Activated naive CD8-positive, alpha-beta T cell treated with anti-CD3 and anti-CD28 coated beads, Interleukin-2, amount 50 U/mL, for 24 hours (primary cell): ENCODE measurements at places on chromosomes 3 and 15.

DNA sequence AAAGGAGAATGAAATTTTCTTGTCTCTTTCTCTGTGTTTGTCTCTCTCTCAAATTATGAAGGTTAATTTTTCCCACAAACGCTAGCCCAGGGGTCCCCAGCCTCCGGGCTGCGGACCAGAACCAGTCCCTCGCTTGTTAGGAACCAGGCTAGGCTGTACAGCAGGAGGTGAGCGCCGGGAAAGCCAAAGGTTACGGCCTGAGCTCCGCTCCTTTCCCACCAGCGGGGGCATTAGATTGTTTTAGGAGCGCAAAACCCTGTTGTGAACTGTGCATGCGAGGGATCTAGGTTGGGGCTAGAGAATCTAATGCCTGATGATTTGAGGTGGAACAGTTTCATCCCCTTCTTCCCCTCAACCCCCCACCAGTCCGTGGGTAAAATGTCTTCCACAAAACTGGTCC lies 74.7 kb upstream of the ZNF385D start:
- no peak for DNase-seq

- no peak for DNase-seq
Observed at GRCh38 chr3:104368760-104369159, 997.9 kb upstream of the ALCAM start.

- no peak for DNase-seq
Observed at GRCh38 chr3:182220013-182220412, 508.3 kb downstream of the SOX2 start.

- DNase-seq = no peak
Observed at GRCh38 chr3:82796765-82797164, 1035.3 kb upstream of the GBE1 start.

GRCh38 chr15:71202712-71203111 lies 87.4 kb downstream of the THSD4 start:
- DNase-seq = no peak

DNA sequence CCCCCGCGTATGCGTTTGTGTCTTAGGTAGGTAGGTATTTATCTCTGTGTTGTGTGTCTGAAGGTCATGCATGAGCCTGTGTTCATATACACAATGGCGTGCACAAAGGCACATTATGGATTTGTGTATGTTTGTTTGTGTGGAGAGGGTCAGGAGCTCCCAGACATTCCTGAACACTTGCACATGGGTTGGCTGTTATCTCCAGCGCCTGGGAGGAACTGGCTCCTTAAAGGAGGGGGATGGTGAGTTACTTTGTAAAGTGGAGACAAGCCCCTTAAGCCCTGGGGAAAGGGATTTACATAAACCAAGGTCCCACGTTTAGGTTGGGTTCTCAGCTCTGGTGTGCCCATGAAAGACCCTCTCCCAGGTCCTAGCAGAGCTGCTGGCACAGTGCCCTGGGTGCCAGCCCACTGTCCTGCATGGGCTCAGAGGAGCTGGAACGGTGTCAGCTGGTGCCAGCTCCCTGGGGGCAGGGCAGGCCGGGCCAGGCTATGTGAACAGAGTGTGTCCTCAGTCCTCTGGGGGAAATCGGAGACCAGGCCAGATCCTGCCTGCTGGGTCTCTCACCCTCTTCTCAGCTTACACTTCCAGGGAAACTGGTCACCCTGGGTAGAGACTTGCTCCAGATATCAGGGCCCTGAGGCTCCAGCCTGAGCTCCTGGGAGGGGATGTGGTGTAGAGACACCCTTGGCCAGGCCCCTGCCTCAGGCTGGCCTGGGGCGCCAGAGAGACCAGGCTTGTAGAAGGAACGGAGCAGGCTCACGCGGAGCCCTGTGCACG lies 25.1 kb downstream of the SNX33 start:
- no peak for DNase-seq

- no peak for DNase-seq
Observed at GRCh38 chr3:145882436-145882835, 278.5 kb downstream of the PLOD2 start.

- DNase-seq = no peak
Observed at GRCh38 chr15:45630917-45631691, 3.7 kb upstream of the SQOR start.

DNA sequence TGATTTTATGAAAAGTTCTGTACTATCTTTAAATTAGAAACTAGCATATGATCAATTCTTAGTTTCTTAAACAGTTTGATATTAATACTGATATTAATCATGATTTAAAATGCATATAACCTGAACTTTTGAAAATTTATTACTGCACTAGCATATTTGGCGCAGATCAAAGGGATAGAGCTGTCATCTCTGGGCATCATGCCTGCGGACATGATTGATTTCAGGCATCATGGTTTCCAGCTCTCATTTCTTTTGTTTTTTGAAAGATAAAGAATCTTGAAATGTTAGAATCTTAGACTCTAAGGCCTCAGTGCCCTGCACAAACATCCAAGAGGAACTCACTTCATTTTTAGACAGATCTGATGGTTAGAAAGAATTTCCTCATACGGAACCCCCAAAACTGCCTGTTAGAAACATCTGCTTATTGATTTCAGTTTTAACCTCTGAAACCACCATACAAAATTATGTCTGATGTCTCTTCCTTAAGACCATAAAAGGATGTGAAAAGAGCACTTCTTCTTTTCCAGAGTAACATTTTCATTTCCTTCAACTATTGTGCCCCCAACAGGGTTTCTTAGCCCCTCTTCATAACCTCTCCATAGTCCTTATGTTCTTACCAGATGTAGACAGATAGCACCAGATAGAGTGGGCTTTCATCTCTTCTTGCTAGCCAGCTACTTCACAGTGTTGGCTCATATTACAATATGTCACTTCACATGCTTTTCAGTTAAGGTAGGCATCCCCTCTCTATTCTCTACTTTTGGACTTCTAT lies 110.8 kb downstream of the BBX start:
- DNase-seq = no peak

DNA sequence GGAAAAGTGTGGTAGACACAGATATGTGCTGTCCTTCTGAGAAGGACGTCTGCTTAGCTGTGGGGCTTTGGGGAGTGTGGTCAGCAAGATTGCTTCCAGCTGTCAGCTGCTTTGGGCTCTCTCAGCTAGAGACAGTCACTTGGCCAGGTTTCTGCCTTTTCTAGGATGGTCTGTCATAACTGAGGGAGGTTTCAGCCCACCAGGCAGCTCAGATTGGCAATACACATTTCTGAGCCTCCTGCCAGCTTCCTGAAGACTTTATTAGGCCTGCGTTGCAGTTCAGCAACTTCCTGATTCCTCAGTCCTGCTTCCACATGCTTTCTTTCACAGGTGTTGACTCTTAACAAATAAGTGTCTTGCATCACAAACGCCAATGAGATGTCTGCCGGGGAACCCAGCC lies 286.5 kb downstream of the SQOR start:
- no peak for DNase-seq

GRCh38 chr3:152436707-152437590 lies 168.2 kb downstream of the MBNL1 start:
- DNase-seq = no peak

- no peak for DNase-seq
Observed at GRCh38 chr15:79168922-79169456, 78.4 kb upstream of the RASGRF1 start.

DNA sequence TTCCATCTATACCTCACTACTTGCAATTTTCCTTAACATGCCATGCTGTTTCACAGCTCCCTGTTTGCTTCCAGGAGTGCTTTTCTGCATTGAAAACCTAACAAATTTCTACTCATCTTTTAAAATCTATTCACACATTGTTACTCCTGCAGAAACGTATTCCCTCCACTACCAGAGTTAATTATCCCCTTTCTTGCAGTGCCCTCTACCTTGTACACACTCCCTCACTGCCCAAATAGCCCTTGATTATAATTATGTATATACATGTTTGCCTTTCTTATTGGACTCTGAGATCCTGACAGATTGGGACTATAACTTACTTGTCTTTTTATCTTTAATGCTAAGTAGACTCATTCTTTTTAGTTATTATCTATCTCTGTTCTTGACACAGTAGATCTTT lies 325.0 kb downstream of the OXSM start:
- no peak for DNase-seq

- no peak for DNase-seq
Observed at GRCh38 chr3:192855434-192855833, 62.2 kb downstream of the MB21D2 start.

GRCh38 chr15:63764124-63764803 lies 69.5 kb downstream of the HERC1 start:
- no peak for DNase-seq

- DNase-seq = no peak
Observed at GRCh38 chr3:148792516-148792915, 35.1 kb upstream of the CPB1 start.

- no peak for DNase-seq
Observed at GRCh38 chr3:114542359-114542758, 248.5 kb downstream of the TIGIT start.

DNA sequence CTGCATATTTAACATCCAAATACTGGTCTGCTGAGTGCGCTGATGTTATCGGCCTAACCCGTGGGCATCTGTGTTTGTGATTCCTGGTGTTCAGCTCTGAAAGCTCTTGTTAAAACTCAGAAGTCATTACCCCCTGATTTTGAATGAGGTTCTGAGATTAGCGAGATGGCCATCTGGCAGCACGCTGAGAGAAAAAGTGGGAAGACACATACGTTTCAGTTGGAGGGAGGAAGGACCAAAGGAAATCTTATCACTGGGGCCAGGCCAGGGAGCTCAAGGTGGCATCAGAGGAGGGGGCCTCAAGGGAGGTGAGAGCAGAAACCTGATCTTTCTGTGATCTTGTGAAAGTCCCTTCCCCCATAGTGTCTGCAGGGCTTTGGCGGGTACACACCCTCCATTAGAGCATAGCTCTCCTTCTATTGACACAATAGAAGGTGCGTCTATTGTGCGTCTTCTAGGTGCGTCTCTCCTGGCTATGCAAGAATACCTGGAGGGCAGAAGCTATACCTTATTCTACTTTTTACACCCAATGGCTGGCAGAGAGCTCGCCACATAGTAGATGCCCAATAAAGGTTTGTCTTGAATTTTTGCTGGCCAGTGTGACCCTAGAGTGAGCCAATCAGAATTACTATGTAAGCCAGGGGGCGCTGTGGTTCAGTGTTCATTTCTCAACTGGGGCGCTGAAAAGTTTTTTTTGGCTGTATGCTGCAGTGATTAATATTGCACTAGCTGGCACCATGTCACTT lies 182.4 kb downstream of the SHQ1 start:
- peak; percentile 71 for DNase-seq

DNA sequence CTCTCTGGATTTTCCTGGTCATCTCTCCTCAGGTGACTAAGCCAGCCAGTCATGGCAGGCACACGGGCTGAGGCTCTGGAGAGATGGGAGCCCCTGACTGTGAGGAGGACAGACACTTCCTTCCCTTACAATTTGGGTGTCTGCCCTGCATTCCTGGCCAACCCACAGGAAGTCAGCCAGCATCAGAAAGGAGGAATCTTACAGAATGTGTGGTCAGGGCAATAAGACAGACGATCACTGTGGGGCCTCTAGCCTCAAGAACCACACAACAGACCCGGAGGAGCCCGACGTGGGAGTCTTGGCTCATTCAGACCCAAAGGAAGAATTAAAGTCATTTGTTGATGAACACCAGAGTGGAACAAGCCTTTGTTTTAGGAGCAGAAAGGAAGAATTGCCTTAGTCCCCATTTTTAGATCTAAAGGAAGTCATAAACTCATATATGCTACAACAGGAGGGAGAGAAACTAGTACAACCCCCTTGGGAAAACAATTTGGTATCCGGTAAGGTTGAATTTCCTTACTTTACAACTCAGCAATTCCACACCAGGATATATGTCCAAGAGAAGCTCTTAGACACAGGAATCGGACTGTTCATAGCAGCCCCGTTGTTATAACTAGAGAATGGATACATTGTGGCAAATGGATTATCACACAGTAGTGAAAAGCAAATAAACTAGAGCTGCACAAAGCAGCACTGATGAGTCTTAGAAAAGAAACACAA lies 62.2 kb downstream of the ABTB1 start:
- DNase-seq = no peak

GRCh38 chr15:73941871-73942635 lies 15.8 kb downstream of the LOXL1 start:
- no peak for DNase-seq

GRCh38 chr3:107235928-107236315 lies 141.3 kb upstream of the CCDC54 start:
- peak; percentile 25 for DNase-seq

GRCh38 chr3:72523429-72524151 lies 324.7 kb downstream of the SHQ1 start:
- peak; percentile 13 for DNase-seq

DNA sequence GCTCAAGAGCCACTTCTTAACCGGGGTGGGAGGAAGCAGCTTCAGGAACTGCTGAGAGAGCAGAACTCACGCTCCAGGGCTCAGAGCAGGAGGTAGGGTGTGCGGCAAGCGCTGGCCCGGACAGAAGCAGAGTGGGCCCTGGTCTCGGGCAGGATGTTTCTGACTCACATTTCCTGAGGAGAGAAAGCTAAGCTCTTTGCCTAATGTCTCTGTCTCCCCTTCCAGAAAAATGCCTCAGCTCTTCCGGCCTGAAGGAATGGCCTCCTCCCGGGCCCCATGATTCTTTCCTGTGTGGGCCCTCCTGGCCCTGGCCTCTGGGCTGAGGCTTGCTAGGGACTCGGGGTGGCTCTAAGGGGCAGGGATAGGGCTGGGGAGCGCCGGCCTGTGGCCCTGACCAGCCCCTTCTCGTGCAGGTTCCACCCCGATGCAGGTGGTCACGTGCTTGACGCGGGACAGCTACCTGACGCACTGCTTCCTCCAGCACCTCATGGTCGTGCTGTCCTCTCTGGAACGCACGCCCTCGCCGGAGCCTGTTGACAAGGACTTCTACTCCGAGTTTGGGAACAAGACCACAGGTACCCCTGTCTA lies 4.1 kb upstream of the STAB1 start:
- no peak for DNase-seq

GRCh38 chr3:52399593-52399992 lies 45.3 kb downstream of the SEMA3G start:
- DNase-seq = no peak

- no peak for DNase-seq
Observed at GRCh38 chr3:52195823-52196331, 2.1 kb upstream of the ALAS1 start.

GRCh38 chr15:40593165-40593564 lies 884 bp upstream of the KNL1 start:
- no peak for DNase-seq

DNA sequence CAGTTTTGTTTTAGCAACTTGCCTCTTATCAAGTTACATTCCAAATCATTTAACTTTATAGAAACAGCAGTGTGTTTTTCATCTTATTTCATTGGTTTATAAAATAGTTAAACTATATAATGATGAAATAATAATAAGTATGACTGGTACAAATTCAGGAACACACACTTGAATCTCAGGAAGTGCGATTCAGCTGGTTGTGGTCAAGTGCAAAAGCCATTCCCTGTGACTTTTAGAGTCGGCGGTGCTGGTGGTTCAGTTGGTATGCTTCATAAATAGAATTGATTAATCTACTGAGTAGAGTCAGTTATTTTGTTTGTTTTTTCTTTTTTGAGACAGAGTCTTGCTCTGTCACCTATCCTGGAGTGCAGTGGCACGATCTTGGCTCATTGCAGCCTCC lies 22.7 kb downstream of the SACM1L start:
- no peak for DNase-seq

- no peak for DNase-seq
Observed at GRCh38 chr3:183527428-183528379, 27.8 kb downstream of the KLHL6 start.

- no peak for DNase-seq
Observed at GRCh38 chr3:122880624-122881023, 85.8 kb downstream of the SLC49A4 start.
